ENCODE measurements at places on chromosomes 1 and 21. TPM values are rescaled to one million over a fixed set of nuclear protein-coding genes. Genes with fewer than 3 reads are reported as not detected.

The CELA3B gene
- 0.81 TPM for total RNA-seq

The KCNE2 gene
- total RNA-seq = 0.71 TPM

- DNase-seq = no peak
Observed at GRCh38 chr1:171295821-171296220, 18.2 kb upstream of the FMO4 start.

DNA sequence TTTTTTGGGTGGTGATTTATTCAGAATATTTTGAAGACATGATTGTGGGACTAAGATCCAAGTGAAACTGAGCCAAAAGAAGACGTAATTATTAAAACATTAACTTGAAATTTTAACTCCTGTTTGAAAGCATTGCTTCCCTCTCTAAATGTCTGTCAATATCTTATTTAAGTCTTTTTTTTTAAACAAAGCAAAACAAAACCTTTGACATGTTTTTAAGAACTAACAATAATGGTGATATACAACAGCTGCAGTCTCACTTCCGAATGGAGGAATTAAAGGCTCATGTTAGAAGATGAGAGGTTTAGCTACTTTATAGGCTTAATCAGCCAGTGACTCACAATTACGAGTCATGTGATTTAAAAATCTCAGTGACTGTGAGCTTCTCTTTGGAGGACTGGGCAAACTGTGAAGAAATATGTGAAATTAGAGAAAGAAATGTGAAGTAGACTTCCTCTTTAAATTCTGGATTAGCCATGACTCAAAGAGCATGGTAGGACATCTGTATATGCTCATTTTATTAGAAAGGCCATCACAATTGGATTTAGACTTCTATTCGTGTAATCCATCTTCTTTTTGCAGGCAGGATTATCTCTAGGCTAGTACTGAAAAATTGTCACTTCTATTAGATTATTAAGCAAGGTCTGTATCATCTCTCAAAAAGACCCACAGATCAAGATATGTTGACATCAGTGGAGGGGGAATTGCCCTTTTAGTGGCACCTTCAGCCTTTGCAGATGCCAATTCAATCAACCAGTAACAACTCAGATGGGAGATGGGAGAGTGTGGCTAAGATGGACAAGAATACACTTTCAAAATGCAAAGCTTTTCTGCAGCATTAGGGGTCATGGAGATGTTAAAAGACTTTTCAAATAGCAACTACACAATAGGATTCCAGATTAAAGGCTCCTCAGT lies 28.7 kb downstream of the KCNA3 start:
- no peak for DNase-seq

- no peak for DNase-seq
Observed at GRCh38 chr1:162645666-162646065, 13.4 kb downstream of the DDR2 start.

GRCh38 chr1:175192111-175192629 lies 406 bp downstream of the KIAA0040 start:
- peak; percentile 81 for DNase-seq

GRCh38 chr1:117641536-117641935 lies 35.7 kb downstream of the TENT5C start:
- DNase-seq = no peak

- DNase-seq = no peak
Observed at GRCh38 chr1:167022384-167022783, 33.3 kb downstream of the MAEL start.

- no peak for DNase-seq
Observed at GRCh38 chr1:183634429-183635065, 1.0 kb downstream of the ARPC5 start.

DNA sequence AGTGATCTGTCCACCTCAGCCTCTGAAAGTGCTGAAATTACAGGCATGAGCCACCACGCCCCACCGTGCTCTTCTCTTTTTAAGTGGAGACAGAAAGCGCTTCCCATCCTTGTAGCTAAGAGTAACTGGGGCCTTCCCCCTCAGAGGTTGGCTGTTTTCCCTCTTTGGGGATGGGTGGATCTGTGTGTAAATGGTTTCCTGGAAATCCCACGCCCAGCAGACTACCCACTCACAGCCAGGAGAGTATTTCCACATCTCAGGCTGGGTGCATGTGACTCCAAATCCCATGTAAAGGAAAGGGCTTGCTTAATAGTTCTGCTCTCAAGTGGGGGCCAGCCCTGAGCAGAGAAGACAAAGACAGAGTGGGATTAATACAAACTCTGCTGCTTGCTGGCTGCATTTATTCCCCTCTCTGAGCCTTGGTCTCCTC lies 19.6 kb upstream of the TCEA3 start:
- DNase-seq = no peak

DNA sequence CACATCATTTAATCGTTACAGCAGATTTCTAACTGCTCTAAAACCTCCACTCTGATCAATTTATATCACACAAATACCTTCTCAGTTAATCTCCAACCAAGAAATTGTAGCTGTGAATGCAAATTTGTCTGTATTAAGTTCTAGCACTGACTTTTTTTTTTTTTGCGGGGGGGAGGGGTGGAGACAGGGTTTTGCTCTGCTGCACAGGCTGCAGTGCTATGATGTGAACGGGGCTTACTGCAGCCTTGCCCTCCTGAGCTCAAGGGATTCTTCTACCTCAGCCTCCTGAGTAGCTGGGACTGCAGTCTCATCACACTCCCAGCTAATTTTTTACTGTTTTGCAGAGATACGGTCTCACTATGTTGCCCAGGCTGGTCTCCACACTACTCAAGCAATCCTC lies 163.6 kb downstream of the RERE start:
- DNase-seq = no peak

The DENND2D gene
- 82.1 TPM for total RNA-seq

The OLIG2 gene
- not detected for total RNA-seq

DNA sequence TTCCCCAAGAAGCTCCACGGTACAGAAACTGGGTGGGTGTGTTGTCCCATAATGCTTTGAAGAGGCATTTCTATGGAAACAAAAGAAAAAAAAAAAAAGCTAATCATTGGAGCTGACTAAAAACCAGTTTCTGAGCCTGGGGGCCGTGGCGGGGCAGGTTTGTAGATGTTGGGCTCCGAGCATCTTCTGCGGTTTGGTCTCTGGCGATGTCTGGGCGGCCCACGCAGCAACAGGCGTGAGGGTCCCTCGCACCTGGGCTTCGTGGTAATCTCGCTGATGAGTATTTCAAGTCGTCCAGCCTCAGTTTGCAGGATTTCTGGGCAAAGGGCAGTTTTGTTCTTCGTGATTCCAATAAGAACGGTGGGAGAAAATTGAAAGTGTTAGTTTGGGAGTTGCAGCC lies 6.8 kb downstream of the TP73 start:
- no peak for DNase-seq

DNA sequence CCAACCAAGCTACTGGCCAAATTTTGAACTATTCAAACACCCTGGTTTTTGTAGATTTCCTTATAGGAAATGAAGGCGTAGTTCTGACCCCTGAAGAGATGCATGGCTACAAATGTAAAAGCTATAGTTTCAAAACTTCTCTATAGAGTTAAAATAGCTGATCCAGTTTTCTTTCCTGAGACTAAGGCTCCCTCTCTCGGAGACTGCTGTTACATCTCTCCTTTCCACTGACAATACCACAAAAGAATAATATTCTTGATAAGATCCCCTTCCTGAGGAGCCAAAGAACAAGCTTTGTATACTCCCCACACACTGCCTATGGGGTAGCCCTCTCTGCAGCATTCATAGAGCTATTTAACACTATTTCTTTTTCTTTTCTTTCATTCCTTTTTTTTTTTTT lies 6.7 kb upstream of the CFAP126 start:
- peak; percentile 30 for DNase-seq

DNA sequence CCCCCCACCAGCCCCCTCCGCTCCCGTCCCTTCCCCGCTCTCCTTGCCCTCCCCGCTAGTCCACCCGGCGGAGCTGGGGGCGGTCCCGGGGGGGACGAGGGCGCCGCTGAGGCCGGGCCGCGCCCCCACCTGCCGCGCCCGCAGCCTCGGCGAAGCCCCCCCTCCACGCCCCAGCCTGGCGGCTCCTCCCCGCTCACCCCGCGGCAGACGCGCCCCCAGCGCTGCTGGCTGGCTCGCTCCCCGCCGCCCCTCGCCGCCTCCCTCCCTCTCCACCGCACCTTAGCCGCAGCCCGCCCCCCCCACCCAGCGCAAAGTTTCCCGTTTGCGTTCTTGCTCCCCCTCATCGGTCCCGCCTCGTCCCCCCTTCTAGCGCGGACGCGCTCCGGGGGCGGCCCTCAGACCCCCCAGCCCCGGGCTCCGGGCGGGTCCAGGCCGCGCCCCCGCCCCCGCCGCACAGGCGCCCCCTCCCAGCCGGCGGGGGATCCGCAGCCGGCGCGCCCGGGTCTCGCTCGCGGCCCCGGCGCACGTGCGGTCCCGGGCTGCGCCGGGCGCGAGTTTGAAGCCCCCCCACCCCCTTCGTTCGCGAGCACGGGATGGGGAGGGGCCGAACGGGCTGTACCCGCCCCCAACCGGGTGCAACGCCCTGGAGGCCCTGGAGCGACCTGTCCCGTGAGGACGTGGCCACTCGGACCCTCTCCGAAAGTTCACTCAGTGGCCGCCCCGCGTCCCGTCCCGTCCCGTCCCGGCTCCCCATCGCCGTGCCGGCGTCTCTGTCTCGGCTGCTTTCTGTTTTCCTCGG lies 623 bp downstream of the PTPRF start:
- DNase-seq = no peak

All from HT-29 (cell line).